ENCODE measurements at places on chromosomes 2 and 18.

DNA sequence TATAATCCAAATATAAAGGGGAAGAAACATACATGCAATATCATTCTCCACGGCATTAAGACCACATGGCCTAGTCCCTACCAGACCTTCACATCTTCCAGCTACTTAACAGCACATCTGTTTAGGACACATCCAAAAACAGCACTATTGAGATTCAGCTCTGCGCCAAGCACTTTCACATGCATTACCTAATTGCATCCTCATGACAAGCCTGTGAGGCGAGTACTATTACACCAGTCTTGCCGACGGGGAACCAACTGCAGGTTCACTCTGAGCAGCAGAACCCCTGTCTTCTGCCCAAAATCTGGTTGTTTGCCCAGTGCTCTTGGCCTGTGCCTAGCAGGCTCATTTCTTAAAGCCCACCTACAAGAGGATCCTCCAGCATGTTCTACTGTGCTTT is 66.7 kb downstream of the AAK1 start:
- no peak for DNase-seq

DNA sequence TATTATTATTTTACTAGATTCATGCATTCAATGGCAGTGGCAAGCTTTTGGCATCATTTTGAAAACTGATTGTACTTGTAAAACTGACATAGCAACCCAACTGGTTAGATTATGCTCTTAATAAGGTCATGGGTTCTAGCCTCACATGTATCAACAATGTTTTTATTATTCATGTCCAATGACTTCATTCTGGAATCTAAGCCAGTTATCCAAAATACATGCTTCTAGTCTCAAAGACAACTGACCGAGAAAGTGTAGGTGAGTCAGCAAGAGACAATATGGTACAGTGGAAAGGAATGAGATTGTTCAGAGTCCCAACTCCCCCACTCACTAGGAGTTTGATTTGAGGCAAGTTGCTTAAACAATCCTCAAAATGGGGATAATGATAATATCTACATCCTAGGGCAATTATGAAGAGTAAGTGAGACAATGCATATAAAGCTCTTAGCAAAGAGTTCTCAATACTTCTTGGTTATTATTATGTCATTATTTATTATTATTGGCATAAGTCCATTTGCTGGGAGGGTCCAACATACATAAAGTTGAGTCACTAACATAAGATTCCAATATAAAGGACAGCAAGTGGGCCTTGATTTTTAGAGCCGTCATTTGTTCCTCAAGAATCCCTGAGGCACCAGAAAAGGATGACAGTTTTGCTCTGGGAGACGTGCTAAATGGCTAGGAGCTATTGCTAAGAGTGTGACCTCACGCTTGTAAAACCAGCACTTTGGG is 99.4 kb downstream of the NEB start:
- DNase-seq, result no peak

DNA sequence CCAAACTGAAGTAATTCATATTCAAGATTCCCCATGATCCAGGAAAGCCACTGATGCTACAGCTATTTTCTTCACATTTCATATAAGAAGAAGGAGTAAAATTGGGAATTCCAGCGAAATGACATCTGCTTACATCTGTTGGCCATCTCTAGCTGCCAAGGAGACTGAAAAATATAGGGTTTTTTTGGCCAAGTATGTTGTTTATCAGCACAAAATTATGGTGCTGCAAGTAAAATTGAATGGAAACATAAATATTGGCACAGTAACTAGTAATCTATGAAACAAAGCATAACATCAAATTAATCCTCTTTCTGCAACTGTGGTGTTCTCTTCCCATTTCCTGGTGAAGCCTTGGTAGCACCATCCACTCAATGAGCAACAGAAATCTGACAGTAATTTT is 649.5 kb upstream of the ZNF804A start:
- no peak for DNase-seq

DNA sequence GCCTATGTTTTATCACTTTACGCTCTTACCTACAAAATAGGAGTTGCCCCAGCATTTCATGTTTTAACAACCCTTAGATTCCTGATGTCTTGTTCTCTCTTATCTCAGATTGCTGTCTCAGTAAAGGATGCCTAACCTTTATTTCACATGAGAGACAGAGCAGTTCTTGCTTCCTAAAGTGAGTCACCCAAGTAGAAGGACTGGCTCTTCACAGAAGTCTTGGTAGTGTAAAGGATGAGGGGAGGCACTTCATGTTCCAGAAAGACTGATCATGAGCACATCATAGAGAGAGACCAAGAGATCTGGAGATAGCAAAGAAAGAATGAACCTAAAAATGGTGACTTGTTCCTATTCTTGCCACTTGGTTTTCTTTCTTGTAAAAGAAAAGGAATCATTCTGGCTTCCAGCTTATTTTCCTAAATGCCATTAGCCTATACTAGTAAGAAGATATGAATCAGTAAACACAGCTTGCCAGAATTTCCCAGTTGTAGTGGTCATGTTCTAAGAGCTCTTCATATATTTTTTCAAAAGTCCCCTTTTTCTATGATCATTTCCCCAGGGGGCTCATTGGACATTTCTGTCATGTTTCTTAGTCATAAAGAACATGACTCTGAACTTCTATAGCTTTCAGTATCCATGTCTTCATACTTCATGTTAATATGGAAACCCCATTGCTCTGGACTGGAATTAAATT is 54.9 kb downstream of the MAPRE2 start:
- DNase-seq, result no peak

DNA sequence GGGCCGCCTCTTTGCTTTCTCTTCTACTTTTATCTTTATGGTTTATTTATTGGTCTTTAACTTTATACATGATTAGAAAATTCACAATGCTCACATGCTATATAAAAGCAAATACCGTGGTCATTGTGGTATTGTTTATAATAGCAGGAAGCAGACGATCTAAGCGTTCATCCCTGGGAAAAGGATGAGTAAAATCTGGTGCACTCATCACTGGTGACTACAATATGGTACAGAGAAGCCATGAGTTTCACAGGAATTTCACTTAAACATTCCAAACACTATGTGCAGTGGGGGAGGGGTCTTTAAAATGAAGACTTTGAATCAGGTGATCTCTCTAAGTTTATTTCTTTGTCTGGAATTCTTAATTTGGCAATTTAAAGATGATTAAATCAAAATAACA is 97.9 kb downstream of the SCN3A start:
- no peak for DNase-seq

Measured in GM19239 (cell line).